Activated effector memory CD4-positive, alpha-beta T cell treated with anti-CD3 and anti-CD28 coated beads, Interleukin-2, amount 50 U/mL, for 16 hours (primary cell): ENCODE measurements at places on chromosomes 13 and 19.

GRCh38 chr19:33497131-33497777, 24.3 kb downstream of the PEPD start:
- DNase-seq = no peak

DNA sequence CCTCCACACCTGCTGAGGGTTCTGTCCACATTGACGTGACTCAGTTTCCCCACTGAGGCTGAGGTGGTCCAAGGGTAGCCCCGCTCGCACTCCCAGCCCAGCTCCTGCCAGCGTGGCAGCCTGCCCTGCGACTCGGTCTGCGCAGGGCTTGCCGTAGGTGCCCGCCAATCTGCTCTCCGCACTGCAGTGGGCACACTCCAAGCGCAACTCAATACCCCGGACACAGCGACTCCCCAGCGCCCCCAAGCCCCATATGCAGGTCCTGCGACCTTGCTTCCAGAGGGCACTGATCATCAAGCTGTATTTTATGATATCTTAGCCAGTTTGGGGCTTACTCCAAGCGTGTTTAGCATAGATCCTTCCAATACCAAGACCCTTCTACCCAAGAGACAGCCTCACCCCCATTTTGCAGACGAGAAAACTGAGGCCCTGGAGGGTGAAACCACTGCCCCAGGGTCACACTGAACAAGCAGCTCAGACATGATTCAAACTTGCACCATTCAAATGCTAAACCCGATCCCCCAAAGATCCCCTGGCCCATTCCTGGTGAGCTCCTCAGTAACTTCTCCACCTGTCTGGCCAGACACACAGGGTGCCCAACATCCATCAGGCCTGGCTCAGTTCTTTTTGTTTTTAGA, 13.5 kb downstream of the PTPRS start:
- no peak for DNase-seq

GRCh38 chr13:28412981-28413380, 81.9 kb downstream of the FLT1 start:
- DNase-seq = no peak

DNA sequence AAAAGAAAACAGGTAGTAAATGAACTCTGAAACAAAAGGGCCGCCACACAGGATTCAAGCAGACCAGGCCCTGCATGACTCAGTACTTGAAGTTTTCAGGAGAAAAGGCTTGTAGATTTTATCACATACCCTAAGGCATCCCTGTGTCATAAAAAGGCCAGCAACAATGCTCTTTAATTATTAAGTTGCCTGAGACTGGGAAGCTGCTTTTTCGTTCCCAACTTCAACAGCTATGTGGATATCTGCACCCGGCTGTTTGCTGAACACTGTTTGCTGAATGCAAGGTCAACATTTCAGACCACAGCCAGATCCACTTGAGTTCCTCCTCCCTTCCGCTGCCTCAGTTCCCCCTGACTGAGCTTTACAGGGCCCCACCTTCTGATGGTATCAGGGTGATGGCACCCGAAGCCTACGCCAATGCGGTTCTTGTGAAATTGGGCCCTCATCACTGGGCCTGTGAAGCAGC, 6.1 kb upstream of the ECH1 start:
- no peak for DNase-seq

- DNase-seq = no peak
Observed at GRCh38 chr19:8481616-8482015, 20.8 kb downstream of the PRAM1 start.

DNA sequence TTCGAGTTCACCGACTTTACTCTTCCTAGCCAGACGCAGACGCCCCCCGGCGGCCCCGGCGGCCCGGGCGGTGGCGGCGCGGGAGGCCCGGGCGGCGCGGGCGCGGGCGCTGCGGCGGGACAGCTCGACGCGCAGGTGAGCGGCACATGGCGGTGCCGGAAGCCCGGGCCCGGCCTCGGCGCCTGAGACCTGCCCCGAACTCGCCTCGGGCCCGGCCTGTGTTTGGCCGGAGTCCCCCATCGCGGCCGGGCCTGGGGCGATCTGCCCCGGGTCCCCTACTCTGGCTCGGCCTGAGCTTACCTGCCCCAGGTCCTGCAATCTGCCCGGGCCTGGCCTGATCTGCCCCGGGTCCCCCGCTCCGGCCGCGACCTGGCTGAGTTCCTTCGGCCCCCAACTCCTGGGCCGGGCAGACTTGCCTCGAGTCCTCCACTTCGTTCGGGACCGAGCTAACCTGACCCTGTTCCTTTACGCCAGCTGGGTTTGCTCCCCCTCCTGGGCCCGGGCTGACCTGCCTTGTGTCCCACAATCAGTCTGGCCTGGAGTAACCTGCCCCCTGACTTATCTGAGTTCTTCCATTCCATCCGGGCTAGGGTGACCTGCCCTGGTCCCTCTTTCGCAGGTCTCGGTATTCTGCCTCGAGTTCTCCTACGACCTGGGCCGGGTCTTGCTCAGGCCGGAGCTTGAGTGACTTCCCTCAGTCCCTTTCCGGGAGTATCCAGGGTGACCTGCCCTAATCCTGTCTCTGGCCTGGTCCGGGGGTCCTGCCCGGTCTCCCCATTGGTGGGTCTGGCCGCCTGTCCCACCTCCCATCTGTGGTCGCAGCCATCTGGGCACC, 764 bp downstream of the UPF1 start:
- peak; percentile 76 for DNase-seq

- no peak for DNase-seq
Observed at GRCh38 chr13:34546344-34547250, 395.5 kb upstream of the NBEA start.

DNA sequence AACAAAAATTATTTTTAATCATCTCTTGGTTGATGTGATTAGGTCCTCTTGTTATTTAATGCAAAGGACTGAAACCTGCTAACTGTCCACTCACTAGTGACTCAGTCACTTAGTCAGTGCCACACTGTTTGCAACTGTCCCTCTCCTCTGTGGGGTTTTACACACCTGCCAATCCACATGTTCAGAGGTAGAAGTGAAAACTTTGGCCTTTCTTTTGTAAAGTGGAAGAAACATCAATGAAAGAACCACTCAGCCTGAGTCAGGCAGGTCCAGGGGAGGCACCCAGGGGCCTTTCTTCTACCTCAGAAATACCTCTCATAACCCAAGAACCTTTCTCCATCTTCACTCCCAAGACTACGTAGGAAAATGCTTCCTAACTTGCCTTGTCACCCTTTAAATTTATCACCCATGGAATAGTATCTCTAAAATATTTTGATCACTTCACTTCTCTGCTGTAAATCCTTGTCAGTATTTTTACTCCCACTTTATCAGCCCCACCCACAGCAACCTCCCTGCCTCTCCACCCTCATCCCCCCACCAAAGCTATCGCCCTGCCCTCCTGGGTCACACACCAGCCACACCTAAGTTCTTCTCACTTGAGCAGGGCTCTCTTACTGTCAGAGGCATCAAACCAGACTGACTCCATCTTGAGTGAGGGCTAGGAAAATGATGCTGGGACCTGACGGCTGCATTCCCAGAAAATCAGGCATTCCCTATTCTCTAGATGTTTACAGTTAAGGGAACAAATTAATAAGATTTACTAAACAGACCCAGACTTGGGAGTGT, 29.6 kb upstream of the EEF1AKMT1 start:
- DNase-seq = no peak
